ENCODE measurements at places on chromosomes 16 and 17.

DNA sequence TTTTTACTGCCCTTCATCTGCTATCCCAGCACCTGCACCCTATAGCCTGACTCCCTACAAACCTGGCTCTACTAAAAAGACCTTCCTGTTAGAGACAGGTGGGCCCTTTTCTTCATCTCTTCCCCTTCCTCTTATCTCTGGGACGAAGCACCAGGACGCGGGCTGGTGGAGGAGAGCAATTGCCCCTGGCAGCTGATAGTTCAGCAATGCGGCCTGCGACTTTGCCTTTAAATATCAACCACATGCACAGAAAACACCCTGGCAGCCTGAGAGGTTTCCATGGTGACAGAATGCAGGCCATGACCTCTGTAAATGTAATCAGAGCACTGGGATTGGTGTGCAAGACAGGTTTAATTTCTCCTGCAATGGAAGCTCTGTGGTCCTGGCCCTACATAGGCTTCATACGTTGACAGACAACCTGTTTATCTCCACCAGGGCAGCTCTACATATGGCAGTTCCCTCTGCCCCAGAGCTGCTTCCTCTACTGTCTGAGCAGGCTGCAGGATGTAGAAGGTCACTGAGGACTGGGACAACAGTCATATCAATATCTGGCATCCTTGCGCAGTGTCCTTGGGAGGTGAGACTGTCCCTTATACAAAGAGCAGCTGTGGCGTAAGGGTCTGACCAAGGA, 10.0 kb upstream of the SKAP1 start:
- no peak for DNase-seq

- no peak for DNase-seq
Measured at GRCh38 chr17:17415006-17415405, 61.8 kb upstream of the MED9 start.

- DNase-seq, result no peak
Measured at GRCh38 chr16:83831456-83831987, 23.7 kb downstream of the HSBP1 start.

GRCh38 chr17:72392056-72393010, 271.5 kb downstream of the SOX9 start:
- DNase-seq, result no peak

DNA sequence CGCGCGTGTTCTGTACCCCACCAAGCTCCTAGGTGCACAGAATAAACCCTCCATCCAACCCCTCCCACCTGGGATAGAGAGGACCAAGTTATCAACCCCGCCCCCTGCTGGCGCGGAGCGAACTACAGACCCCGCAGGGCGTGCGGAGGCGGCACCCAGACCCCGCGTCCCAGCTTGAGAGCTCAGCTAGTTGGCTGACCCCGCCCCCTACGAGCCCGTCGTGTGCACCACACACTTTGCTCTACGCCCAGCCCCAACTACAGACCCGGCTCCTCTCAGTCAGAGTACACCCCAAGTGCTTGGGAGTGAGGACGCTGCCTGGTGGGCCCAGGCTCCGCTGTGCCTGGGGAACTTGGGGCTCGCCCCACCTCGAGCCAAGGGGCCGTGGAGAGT, 1.5 kb downstream of the GRIN2A start:
- DNase-seq, result peak; percentile 58

- DNase-seq, result no peak
Measured at GRCh38 chr16:26070302-26071100, 378.7 kb downstream of the HS3ST4 start.

DNA sequence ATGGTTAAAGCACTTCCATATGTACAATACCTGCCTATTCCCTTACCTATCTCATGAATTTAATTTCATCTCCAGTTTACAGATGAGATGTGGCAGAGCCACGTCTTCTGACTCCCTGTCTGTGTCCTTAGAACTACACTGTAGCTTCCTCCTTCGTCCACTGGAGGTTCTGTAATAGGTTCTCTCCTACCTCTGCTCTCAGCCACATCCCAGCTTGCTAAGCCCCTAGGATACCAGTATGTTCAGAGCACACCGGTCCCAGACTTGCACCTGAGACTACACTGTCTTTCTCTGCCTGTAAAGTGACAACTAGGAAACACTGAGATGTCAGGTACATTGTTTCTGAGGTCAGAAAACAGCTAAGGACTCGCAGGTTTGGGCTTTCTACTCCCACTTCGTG, 3.8 kb upstream of the RASL10B start:
- no peak for DNase-seq

DNA sequence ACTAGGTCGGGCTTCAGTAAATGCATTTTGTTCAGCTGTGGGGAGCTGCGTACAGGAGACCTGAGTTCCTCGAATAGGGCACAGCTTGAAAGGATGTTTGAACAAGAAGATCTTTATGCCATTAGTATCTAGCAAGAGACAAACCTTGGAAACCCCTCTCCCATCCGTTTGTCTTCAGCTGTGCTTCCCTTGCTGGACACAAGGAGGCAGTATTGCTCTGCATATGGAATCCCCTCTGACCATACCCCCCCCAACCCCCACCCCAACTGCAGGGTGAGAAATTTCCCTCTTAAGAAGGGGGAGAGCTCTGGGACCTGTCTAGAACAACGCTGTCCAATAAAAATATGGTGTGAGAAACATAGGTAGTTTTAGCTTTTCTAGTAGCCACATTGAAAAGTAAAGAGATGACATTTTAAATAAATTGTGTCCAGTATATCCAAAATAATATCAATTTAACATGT, 1.6 kb downstream of the MRM1 start:
- peak; percentile 12 for DNase-seq

DNA sequence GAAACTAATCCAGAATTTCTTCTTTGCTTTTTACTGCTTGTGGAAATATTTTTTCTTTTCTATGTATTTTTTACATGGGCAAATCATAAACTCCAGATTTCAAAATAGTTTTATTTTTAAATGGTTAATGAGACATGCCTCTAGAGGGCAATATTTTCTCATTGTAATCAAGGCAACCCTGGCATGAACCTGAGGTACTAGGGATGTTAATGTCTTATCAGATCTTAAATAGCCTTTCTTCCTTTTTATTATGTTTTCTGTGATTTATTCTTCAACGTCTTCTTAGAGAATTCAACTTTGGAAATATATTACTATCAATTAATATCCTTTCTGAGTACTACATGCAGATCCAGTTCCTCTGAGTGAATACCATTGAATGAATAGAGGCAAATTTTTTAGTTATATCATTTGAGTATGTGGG, 324.7 kb downstream of the BCAS3 start:
- DNase-seq, result no peak

- DNase-seq, result no peak
Measured at GRCh38 chr17:78610951-78611511, 33.8 kb upstream of the DNAH17 start.

- no peak for DNase-seq
Measured at GRCh38 chr16:79805621-79806020, 205.1 kb upstream of the MAF start.

- DNase-seq, result no peak
Measured at GRCh38 chr17:19943599-19943998, 34.0 kb downstream of the AKAP10 start.

GRCh38 chr17:28131599-28131998, 89.1 kb downstream of the NLK start:
- no peak for DNase-seq

GRCh38 chr16:55622272-55622671, 33.5 kb upstream of the SLC6A2 start:
- DNase-seq, result no peak

DNA sequence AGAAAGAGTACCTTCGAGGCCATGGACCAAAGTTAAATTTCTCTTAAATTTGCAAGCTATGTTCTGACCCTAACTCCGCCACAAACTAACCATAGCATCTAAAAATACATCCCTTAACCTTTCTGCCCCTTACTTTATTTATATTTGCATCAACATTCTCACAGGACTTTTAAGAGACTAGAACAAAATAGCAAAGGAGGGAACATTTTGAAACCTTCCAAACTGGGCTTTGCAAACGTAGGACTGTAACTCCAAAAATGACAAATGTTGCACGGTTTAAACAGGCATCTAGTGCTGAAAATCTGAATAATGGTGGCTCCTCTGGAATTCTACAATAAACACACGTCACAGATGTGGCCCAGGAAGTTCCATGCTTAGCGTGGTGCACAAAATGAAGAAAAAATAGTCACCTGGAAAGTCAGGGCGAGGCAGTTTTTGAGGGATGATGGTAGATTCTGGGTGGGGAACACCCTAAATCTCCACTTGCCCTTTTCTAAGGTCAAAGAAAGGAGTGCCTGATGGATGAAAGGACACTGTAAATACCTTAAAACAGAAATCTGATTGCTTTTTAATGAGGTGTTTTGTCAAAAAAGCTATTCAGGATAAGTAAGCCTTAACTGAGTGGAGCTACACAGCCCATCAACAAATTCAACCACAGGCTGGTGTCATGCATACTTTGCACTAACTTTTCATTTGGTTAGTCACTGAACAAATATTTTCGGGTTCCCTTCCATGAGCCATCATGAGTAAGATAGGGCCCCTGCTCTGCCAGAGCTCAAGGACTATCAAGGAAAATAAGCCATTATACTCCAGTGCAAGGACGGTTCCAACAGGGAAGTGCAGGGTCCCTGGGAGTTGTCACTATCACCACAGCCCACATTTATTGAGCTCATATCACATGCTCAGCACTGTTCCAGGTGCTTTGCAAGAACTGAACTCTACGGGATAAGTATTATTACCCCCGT, 21.2 kb downstream of the ARHGAP17 start:
- DNase-seq, result no peak

DNA sequence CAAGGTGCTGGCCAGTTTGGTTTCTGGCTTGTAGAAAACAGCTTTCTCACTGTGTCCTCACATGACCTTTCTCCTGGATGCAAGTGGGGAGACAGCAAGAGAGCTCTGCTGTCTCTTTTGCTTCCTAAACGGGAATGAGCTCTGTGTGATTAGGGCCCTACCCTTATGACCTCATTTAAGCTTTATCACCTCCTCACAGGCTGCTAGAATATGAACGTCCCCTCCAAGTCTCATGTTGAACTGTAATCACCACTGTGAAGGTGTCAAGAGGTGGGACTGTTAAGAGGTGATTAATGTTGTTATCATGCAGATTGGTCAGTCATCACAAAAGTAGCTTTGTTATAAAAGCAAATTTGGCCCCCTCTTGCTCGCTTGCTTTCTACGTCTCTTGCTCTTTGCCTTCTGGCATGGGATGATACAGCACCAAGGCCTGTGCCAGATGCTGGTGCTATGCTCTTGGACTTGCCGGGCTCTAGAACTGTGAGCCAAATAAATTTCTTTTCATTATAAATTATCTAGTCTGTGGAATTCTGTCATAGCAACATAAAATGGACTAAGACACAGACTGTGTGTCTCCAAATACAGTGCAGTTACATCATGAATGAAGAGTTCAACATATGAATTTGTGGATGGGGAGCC, 14.8 kb upstream of the POLR3E start:
- no peak for DNase-seq

- no peak for DNase-seq
Measured at GRCh38 chr17:7336240-7337175, at the start of gene ACAP1. TSS of gene ACAP1 (plus strand) at chr17:7336529. CDS start at chr17:7336735, 206 bp downstream.

GRCh38 chr17:38861399-38861843, 7.9 kb upstream of the RPL23 start:
- DNase-seq, result no peak

DNA sequence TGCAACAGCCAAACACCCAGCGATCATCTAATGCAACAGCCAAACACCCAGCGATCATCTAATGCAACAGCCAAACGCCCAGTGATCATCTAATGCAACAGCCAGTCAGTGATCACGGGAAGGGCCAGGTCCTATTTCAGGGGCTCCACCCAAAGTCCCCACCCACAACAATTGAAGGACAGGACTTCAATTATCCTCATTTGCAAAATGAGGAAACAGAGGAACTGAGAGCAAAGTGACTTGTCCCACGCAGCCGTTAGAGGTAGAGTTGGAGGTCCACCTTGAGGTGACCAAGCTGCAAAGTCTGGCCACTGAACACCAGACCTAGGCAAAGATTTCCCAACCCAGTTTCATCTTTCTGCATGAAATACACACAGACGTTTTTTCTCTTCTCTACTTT, 3.7 kb downstream of the ZG16B start:
- DNase-seq, result no peak

DNA sequence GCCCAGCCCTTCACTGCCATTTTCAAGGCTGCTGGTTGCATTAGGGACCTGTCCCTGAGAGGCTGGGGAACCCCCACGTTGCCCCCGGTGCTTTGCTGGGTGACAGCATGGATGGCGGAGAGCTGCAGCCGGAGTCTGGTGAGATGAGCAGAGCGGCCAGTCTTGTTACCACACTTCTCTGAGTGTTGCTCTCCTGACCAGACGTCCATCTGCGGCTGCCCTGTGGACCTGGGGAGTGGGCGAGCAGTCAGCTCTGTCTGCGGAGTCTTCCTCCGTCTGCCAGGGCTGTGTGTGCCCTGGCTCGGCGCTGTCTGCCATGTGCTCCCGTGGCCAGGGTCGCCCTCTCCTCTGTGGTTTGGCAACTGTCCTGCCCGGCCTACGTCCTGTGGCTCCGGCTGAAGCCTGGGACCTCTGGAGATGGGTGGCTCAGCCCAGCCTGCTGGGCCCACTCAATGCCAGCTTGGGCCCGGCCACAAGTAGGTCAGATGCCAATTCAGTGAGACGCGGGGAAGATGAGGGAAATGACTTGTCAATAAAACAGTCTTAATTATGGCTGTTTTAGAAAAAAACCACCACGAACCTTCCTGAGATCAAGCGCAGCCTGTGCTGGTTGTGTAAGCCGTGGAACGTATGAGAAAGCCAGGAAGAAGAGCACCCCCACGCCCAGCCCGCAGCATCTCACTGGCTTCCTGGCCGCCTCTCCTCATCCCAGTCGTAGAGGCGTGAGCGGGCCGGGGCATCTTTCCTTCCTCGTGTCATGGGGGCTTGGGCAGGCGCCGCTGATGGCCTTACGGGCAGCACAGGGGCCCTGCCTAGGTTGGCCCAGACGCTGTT, 7.9 kb downstream of the KCTD5 start:
- DNase-seq, result no peak

- DNase-seq, result no peak
Measured at GRCh38 chr17:48601539-48602425, 3.0 kb downstream of the HOXB6 start.

DNA sequence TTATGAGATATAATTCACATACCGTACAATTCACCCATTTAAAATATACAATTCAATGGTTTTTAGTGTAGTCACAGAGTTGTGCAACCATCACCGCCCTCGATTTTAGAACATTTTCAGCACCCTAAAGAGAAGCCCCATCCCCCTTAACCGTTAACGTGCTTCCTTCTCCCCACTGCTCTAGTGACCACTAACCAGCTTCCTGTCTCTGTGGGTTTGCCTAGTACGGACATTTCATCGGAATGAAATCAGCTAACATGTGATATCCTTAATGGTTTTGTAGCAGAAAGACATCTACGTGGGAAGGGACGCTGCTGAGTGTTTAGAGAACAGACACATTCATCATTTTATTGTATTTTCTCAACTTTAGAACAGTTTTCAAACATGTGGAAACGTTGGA, 80.8 kb upstream of the HSBP1 start:
- DNase-seq, result no peak
